ENCODE measurements at places on chromosomes 1 and 21.

DNA sequence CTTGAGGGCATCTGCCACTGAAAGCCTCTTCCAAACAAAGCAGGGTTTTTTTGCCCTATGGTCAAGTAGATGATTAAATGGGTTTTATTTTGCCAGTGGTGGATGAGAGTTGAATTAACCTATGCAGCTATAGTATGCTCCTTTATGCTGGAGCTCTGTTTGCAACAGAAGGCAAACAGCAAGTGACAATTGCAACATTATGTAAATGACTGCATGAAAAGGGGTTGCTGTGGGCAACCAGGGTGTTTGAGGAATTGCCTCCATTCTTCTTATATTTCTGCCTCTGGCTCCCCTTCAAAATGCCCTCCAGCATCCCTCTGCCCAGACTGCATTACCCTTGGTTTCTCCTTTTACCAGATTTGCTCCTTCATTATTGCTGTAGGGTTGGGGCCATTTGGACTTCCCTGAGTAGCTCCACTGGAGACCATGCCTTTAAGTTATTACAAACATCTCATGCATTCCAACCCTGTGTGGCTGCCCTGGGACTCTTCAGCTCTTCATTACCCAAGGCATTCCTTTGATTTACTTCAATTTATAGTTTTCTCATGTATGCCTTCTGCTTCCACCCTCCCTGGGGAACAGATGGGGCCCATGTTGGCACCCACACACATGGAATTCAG, 398.4 kb downstream of the PRDM2 start:
- no peak for DNase-seq

DNA sequence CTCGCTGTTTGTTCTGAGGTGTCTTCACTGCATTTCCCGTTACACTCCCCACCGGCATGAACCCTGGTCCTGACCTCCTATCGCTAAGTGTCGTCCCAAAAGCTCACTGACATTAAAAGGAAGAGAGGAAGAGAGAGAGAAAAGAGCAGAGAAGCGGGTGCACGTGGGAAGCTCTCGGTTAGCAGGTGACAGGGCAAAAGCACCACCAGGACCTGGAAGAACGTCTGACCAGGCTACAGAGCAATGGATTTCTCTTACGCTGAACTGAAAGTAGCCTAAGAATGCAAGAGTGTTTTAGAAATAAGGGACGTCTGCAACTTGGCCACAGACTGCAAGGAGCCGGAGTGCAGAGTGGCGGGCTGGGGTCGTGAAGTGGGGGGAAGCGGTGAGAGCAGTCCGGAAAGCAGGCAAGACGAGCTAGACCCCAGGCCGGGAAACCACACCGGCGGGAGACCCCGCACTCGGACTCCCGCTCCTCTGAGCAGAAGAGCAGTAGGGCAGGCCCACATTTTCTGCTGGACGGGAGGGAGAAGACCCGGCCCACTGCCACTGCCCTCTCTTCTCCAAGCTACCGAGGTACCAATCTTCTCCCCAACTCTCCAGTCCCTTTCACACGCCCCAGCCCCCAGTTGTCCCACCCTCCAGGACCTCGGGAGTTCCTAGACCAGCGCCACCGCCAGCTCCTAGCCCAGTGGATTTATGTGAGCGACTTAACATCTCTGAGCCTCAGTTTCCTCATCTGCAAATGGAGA, 8.3 kb upstream of the MPZL1 start:
- no peak for DNase-seq

DNA sequence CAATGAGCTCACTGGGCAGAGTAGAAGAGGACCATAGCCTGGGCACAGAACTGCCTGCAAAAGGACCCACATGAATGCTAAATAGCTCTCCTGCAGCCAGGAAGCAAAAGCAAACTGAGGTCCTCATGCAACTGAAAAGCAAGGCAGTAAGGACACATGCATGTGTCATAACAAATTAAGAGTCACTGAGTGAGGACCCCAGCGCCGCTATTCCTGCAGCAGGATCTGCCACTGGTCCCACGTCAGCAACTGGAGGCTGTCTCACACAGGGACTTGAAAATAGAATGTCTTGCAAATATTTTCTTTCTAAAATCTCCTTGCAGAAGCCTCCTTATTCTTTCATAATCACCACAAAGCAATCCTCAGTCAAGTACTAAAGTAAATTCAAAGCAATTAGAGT, 559.6 kb upstream of the DAB1 start:
- no peak for DNase-seq

- peak; percentile 57 for DNase-seq
Observed at GRCh38 chr1:197902454-197903195, at the start of gene C1orf53. C1orf53 (plus strand) TSS chr1:197902630; CDS start chr1:197902650, 20 bp downstream.
